DMS153 (cell line): ENCODE measurements at places on chromosomes 2 and 18.

- no peak for DNase-seq
These were observed 107.8 kb upstream of the ST3GAL5 start for GRCh38 chr2:85996591-85996990.

- no peak for DNase-seq
These were observed 636.1 kb upstream of the KLHL29 start for GRCh38 chr2:22748909-22749308.

DNA sequence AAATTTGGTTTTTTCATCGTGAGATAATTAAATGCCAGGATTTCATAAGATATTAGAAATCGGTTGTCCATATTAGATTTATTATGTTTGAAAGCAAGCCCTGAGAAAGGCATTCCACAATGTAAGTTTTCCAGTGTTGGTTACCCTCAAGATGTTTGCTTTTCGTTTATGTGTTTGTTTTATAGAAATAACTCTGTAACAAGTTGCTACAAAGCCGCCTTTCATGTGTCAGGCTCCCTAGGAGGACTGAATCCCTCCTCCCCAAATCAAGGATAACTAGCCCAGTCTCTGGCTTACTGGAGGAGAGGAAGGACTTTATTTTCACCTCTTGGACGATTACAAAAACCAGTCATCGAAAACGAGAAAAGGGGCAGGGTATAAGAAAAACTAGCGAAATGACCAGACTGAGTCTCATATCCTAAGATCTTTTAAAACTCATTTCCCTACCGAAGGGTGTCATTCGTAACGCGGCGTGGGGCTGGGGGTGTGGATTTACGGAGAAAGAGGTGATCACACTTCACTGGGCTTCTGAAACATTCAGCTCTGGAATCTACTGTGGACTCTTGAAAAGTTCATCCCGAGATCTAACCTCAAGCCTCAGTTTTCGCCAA is 1.0 kb upstream of the PEX13 start:
- no peak for DNase-seq

DNA sequence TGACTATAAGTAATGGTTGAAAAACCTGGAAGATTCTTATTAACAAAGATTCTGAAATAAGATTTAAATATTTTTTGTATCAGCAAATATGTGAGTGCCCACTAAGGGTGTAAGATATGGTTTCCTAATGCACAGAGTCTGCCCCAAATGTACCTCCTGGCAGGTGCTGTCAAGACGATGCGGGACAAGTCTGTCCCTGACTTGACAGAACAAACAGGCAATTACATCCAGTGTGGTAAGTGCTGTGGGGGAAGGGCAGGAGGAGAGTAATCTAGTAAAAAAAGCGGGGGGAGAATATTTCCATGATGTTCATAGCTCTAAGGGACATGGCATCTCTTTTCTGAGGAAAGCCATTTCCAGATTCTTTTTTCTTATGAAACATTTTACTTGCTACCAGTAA is 127.5 kb downstream of the COL4A4 start:
- DNase-seq, result no peak

GRCh38 chr2:20641123-20641985 is 9.5 kb downstream of the HS1BP3 start:
- DNase-seq, result no peak

DNA sequence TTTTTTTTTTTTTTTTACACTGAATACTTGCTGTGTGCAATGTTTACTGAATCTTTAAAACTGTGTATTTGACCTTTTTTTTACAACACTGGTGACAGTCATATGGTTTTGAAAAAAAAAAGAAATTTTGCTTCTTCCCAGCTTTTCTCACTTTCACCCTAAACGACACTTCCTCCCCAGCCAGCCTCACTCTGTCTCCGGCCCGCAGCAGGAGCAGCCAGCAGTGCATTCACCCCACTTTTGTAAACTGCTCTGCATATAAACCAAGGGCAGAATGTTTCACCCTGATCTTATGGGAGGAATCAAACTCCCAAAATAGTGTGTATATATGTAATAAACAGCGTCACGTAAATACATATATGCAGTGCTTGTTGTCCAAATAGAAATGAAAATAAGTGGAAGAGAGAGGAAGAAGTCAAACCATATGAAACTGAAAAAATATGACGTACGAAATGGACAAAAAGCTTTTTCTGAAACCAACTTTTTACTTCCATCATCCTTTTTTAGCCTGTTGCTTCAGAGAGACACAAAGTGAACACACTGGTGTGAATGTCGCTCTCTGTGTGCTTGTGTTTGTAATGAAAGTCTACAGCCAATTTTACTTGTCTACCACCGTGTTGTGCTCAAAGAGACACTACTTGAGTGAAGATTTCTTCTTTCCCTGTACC is 54.2 kb downstream of the ZCCHC2 start:
- no peak for DNase-seq

DNA sequence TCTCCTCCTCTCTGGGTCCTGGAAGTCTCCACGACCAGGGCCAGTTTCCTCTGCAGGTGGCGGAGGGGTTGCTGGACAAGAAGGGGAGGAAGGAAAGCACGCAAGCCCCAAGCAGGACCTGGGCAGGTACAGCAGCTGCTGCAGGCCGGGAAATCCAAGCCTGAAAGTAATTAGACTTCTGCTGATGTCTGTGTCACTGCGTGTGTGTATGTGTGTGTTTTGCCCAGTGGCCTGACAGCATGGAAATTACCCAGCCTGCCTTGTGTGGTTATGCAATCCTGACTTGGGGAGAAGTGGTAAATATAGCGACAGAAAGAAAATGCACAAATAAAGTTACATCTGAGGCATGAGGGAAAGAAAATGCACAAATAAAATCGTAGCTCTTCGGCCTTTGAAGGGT is 121.8 kb upstream of the ZBTB14 start:
- no peak for DNase-seq

- DNase-seq, result peak; percentile 82
These were observed at the start of gene ITGAV for GRCh38 chr2:186589612-186590349. Gene ITGAV (plus strand): TSS chr2:186590056. CDS start chr2:186590339, 283 bp downstream.

- no peak for DNase-seq
These were observed 272.1 kb upstream of the EPAS1 start for GRCh38 chr2:46025081-46025480.

DNA sequence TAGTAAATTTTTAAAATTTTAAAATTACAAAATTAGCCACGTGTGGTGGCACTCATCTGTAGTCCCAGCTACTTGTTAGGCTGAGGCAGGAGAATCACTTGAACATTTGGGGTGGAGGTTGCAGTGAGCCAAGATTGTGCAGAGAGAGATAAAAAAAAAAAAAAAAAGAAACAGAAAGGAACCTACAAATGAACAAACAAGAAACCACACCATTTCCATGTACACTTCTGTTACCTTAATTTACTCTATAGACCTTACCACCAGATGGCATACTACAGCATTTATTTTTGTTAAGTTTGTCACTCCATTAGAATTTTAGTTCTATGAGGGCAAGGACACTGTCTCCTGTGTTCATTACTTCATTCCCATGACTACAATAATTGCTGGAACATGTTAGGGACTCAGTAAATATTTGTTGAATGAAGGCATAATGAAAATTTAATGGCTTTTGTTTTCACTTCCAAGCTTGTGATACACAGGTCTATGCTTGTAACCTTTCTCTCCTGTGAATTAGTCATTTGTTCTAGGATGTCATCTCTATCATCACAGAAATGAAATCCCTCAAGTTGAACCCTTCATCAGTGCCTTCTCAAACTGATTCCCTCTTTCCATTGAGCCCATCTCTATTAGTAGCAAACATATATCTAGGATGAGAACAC is 76.0 kb downstream of the ARHGAP15 start:
- no peak for DNase-seq

DNA sequence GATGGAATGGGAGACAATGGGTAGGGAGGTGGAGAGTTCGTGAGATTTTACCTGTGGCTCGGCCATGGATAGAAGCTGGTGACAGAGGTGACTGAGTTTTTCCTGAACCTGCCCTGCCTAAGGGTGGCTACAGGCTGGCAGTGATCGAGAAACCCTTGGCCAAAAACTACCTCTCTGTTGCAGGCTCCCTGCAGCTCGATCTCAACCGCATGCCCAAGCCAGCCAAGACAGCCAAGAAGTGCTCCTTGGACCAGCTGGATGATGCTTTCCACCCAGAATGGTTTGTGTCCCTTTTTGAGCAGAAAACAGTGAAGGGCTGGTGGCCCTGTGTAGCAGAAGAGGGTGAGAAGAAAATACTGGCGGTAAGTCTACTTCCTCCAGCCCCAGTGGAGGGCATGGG is 225.5 kb downstream of the DYSF start:
- DNase-seq, result no peak

DNA sequence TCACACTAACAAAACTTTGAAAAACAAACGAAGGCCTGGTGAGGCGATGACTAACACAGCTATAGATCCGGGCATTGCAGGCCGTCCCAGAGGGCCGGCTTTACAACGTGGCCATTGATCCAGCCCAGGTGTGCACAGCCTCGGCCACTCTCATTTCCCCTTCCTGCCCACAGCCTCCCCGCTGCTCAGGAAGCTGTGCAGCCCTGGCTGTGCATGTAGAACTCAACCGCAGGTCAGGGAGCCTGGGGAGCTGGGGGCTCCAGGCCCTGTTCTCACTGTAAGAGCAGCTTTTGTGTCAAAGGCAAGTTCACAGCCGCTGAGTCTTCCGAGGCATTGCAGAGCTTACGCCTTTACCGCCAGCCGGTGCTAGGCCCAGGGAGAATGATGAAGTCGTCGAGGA is 87.2 kb downstream of the LONRF2 start:
- DNase-seq, result no peak

DNA sequence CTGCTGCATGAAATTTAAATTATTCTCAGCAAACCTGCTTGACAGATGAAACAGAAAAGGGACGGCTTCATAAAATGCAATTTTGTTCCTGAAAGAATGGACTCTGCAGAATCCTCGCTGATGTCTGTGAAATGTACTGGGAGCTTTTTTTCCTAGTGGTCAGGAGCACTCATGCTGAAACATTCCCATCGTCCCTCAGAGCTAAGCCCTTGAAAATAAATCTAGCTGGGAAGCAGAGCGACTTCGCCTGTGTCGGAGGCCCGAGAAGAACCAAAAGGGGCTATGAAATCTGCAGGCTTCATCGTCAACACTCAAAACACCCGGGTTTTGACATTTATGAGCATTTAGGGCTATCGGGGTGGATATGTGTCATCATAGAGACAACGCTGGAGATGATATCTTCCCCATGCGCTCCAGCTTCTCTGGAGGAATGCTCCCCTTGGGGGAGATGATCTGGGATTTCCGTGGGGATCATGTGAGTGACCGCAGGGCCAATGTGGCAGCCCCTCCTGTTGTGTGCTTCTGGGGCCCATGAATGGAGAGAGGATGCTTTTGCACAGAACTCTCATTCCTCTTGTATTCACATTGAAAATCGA is 182.3 kb downstream of the KLHL29 start:
- no peak for DNase-seq

DNA sequence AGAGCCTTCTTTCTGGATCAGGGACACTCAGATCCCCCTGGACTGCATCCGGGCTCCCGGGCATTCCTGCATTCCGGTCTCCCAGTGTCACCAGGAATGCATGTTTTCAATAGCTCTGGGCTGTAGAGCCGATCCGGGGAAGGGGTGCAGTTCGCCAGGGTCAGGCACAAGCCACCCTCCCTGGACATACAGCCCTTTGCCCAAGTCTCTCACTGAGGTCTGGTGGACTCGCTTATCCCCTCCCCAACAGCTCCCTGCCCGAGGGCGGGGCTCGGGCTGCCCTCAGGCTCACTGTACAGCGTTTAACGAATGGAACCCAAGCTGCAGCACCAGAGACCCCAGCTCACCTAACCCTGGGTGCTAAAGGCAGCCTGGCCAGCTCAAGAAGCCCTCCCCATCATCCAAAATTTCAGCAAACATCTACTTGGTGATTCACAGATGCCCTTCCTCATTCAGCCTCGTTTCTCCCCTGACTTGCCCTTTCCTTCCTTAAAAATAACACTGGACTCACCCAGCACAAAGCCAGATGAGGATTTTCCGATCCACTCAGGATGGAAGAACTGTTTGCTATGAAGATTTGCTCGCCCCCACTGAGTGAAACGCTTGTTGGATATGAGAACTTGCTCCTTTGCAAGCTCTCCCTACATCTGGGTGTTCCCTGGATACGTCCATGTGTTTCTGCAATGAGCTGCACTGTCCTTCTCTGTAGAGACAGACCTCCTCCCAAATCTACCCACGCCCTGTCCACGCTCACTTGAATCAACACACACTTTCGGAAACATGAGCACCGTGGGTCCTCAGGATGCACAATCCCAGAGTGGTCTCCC is 58.1 kb downstream of the PXDN start:
- no peak for DNase-seq
